MM.1S (cell line): ENCODE measurements at places on chromosomes 5 and 9.
A peak's percentile ranks its signal among the peaks of the same experiment; 100 is the strongest.

DNA sequence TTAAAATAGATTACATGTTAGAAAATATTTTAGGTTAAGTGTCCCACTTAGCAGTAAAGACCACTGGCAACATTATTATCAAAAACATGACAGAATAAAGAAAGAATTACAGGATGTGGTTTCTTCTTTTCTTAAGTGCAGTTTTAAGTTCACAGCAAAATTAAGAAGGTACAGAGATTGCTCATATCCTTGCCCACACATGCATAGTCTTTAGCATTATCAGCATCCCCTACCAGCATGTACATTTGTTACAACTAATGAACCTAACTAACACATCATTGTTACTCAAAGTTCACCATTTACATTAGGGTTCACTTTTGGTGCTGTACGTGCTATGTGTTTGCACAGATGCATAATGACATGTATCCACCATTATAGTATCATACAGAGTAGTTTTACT, 837.7 kb upstream of the CDH9 start:
- no peak overlapping the region for H3K27ac ChIP-seq
- H3K27me3 ChIP-seq: no peaks in the 10 kb centered on the region
- no peaks in the 10 kb centered on the region for H3K36me3 ChIP-seq
- H3K4me1 ChIP-seq: no peaks in the 10 kb centered on the region
- no peak overlapping the region for H3K4me3 ChIP-seq

DNA sequence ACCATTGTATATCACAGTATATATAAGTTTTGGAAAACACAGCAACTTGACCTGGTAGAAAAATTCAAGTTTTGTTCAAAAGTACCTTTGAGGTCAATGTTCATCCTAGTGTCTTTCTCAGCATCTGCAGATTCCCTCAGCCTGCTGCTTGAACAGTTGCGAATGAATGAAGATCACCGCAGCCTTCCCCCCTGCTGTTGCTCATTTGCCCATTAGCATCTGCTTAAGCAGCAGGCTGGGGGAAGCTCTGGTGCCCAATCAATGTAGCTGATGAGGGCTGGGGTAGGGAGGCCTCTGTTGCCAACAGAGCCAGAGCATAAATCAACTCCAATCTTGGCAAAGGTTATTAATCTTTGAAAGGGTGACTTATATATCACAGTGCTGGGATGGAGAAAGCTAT, 586.5 kb upstream of the PTPRD start:
- no peak overlapping the region for H3K27ac ChIP-seq
- no peaks in the 10 kb centered on the region for H3K4me1 ChIP-seq
- no peak overlapping the region for H3K4me3 ChIP-seq
- no peaks in the 10 kb centered on the region for H3K36me3 ChIP-seq
- no peak for DNase-seq

- DNase-seq: no peak
- no peak overlapping the region for H3K27ac ChIP-seq
- H3K36me3 ChIP-seq: no peaks in the 10 kb centered on the region
- H3K4me1 ChIP-seq: no peaks in the 10 kb centered on the region
- no peak overlapping the region for H3K4me3 ChIP-seq
- H3K27me3 ChIP-seq: no peaks in the 10 kb centered on the region
These were observed 868.1 kb upstream of the CDH9 start for GRCh38 chr5:27906481-27906880.

DNA sequence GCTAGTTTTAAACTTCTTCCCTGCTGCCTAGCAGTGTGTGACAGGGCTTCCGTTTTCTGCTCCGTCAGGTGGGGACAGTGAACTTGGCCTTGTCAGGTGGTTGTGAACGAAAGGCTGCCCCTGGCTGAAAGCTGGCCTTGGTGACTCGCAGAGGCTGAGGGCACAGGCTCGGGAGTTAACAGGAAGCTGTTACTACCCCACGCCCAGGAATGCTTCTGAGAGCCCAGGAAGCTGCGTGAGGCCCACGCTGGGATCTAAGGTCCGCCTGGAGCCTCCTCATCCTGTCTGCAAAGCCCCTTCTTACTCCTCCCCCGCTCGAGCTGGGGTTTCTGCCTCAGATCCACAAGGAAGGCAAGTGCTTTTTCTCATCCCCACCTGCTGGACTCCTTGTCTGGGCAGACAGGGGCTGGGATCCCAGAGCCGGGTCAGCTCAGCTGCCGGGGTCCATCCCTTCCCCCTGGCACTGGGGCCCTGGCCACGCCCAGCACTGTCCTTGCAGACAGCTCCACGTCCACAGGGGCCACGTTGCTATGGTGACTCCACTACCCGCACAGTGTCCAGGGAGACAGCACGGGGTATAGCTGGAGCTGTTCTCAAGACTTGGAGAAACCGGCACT, 124.7 kb upstream of the TBC1D2 start:
- H3K4me1 ChIP-seq: no peaks in the 10 kb centered on the region
- no peak overlapping the region for H3K27ac ChIP-seq
- no peaks in the 10 kb centered on the region for H3K27me3 ChIP-seq
- no peak overlapping the region for H3K4me3 ChIP-seq
- DNase-seq: no peak
- H3K36me3 ChIP-seq: no peaks in the 10 kb centered on the region

GRCh38 chr5:68215898-68216244, 315 bp downstream of the PIK3R1 start:
- H3K4me3 ChIP-seq: peak overlapping the region; percentile 89
- H3K27me3 ChIP-seq: no peaks in the 10 kb centered on the region
- H3K4me1 ChIP-seq: peaks cover 8% of the 10 kb centered on the region
- H3K36me3 ChIP-seq: no peaks in the 10 kb centered on the region

- no peak overlapping the region for H3K27ac ChIP-seq
- no peaks in the 10 kb centered on the region for H3K27me3 ChIP-seq
- no peaks in the 10 kb centered on the region for H3K4me1 ChIP-seq
These were observed 300.0 kb downstream of the KIF4B start for GRCh38 chr5:155313518-155313917.

- DNase-seq: no peak
- no peaks in the 10 kb centered on the region for H3K36me3 ChIP-seq
- no peak overlapping the region for H3K4me3 ChIP-seq
- no peaks in the 10 kb centered on the region for H3K27me3 ChIP-seq
- H3K4me1 ChIP-seq: no peaks in the 10 kb centered on the region
- H3K27ac ChIP-seq: no peak overlapping the region
These were observed 320 bp downstream of the PCDHB1 start for GRCh38 chr5:141051521-141051866.

GRCh38 chr5:37214550-37214949, 34.6 kb downstream of the CPLANE1 start:
- no peak overlapping the region for H3K4me3 ChIP-seq
- H3K36me3 ChIP-seq: no peaks in the 10 kb centered on the region
- H3K27me3 ChIP-seq: no peaks in the 10 kb centered on the region
- DNase-seq: no peak

GRCh38 chr5:10354048-10354872, 765 bp downstream of the MARCHF6 start:
- H3K4me3 ChIP-seq: peak overlapping the region; percentile 81
- H3K27me3 ChIP-seq: no peaks in the 10 kb centered on the region
- peaks cover 13% of the 10 kb centered on the region; the same call in 1 of the 2 replicates for H3K4me1 ChIP-seq
- DNase-seq: peak; percentile 50
- peak overlapping the region; percentile 99 for H3K27ac ChIP-seq

- H3K4me3 ChIP-seq: no peak overlapping the region
- H3K4me1 ChIP-seq: no peaks in the 10 kb centered on the region
- H3K36me3 ChIP-seq: no peaks in the 10 kb centered on the region
- no peak overlapping the region for H3K27ac ChIP-seq
- DNase-seq: no peak
These were observed 199.2 kb downstream of the ADAMTSL1 start for GRCh38 chr9:18673179-18673578.
